ENCODE measurements at places on chromosomes 4 and X. TPM values are rescaled to one million over a fixed set of nuclear protein-coding genes. Genes with fewer than 3 reads are reported as not detected.

- H3K36me3 ChIP-seq: no peaks in the 10 kb centered on the region
- H3K27me3 ChIP-seq: no peaks in the 10 kb centered on the region
- peak; percentile 33 for DNase-seq
- no peak overlapping the region for H3K4me3 ChIP-seq
- no peak overlapping the region for H3K27ac ChIP-seq
Observed at GRCh38 chr4:915595-915994, 16.5 kb downstream of the GAK start.

DNA sequence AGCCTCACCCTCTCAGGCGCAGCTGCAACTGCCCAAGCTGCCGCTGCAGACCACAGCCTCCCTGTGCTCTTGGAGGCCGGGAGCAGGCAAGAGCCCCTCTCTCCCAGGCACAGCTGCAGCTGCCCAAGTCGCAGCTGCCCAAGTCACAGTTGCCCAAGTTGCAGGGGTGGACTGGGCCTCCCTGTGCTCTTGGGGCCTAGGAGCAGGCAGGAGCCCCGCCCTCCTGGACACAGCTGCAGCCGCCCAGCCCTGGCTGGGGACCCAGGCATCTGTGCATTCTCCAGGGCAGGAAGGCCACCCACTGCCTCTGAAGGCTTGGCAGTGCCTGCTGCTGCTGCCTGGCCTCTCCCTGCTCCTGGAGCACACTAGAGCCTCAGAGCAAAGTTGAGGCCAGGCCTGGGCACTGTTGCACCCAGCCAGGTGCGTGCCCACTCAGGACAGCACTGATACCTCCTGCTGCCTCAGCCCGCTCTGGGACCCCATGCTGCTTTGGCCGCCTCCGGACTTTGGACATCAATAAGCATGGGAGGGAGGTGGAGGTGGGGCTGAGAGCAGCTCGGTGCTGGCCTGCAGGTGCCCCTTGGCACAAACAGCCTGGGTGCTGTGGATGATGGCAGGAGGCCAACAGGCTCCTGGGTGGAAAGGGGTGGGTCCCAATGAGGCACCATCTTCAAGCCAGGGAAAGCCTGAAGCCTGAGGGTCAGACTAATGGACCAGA, 247.5 kb downstream of the PDGFC start:
- H3K4me3 ChIP-seq: no peak overlapping the region
- H3K36me3 ChIP-seq: no peaks in the 10 kb centered on the region
- H3K27ac ChIP-seq: no peak overlapping the region
- H3K4me1 ChIP-seq: no peaks in the 10 kb centered on the region

DNA sequence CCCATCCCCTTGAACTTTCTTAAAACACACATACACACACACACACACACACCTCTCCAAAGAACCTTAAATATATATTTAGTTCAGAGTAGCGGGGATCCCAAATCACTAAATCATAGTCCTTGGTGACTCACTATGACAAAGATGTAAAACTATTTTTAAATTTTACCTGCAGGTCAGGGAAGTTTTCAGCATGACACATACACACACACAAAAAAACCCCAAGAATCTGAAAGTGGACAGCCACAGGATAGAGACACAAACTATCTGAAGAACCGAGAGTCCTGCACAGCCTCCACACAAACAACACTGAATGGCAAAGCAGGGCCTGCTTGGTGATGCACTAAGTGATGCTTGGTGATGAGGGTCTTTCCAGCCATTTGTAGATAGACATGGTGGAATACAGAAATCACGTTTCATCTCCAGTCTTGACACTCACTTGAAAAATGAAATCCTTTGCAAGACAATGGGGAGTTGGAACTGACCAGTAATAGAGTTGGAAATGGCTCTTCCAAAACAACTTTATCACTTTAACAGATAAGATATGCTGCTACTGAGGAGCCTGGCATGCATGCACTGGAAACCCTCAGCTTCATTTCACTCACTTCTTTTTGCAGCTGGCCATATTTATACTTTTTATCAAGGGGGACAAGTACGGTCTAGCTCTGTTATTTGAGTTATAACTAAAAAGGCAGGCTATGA, 307.3 kb downstream of the RAPGEF2 start:
- H3K4me3 ChIP-seq: no peak overlapping the region
- H3K27me3 ChIP-seq: no peaks in the 10 kb centered on the region
- no peaks in the 10 kb centered on the region for H3K36me3 ChIP-seq
- H3K27ac ChIP-seq: no peak overlapping the region
- DNase-seq: no peak

DNA sequence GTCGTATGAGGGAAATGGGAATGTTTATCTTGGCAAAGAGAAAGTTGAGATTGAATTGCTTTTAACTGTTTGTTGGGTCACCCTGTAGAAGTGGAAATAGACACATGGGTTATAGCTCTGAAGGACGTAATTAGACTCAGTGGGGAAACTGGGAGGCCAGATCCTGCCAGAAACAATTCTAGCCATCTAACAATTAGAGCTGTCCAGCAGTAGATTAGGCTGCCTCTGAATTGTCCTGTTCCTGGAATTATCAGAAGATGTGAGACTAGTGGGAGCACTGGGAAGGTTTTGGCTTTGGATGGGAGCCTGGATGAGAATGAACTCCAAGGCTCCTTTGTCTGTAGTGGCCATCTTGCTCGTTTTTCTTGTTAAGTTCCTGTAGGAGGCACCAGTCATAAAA, 61.9 kb upstream of the IGFBP7 start:
- no peak overlapping the region for H3K4me3 ChIP-seq
- DNase-seq: no peak
- no peaks in the 10 kb centered on the region for H3K27me3 ChIP-seq
- no peak overlapping the region for H3K27ac ChIP-seq
- no peaks in the 10 kb centered on the region for H3K4me1 ChIP-seq

LANCL3 gene
- total RNA-seq: not detected

- no peak for DNase-seq
- no peaks in the 10 kb centered on the region for H3K27me3 ChIP-seq
- H3K4me3 ChIP-seq: no peak overlapping the region
Observed at GRCh38 chr4:9804918-9805317, 23.5 kb downstream of the DRD5 start.

TMEM255A gene
- total RNA-seq: 0.25 TPM

DNA sequence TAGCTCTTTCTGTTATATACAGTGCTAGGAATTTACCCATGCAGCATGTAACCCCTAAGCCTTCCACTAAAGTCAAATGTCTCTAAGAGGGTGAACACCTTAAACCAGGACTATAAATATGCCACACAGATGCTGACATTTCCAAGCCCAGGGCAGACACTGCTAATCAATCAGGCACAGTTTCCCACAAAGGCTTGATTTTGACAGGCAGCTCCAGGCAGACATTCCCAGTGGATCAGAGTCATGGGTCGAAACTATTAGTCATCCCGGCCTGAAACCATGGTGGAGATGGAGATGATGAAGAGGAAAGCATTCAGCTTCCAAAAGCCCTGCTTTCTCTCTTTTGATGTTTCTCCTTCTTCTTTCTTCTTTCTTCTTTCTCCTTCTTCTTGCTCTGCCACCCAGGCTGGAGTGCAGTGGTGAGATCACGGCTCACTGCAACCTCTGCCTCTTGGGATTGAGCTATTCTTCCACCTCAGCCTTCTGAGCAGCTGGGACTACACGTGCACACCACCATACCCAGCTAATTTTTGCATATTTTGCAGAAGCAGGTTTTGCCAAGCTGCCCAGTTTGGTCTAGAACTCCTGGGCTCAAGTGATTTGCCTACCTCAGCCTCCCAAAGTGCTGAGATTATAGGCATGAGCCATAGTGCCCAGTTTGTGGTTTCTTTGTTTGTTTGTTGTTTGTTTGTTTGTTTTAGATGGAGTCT, 21.0 kb upstream of the SORCS2 start:
- no peak for DNase-seq
- no peaks in the 10 kb centered on the region for H3K36me3 ChIP-seq
- H3K4me1 ChIP-seq: no peaks in the 10 kb centered on the region
- H3K27ac ChIP-seq: no peak overlapping the region
- no peaks in the 10 kb centered on the region for H3K27me3 ChIP-seq
- no peak overlapping the region for H3K4me3 ChIP-seq

DNA sequence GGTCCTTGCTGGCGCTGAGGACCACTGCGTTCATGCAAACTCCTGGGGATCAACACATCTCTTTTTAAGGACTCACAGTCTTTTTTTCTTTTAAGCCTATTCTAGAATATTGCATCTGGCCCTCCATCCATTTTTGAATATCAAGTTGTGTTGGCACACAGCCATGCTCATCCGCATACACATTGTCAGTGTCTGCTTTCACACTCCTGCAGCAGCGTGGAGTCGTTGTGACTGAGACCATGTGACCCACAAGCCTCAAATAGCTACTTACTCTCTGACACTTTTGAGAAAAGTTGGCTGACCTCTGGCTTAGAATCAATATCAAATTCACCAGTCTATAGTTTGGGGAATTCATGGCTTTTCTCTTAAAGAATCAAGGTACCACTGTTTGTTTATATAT, 191.8 kb upstream of the S100G start:
- no peak overlapping the region for H3K27ac ChIP-seq
- H3K27me3 ChIP-seq: no peaks in the 10 kb centered on the region

GRCh38 chr4:180538384-180539057, 1704.7 kb upstream of the TENM3 start:
- no peak for DNase-seq
- no peaks in the 10 kb centered on the region for H3K4me1 ChIP-seq
- H3K27me3 ChIP-seq: no peaks in the 10 kb centered on the region
- no peak overlapping the region for H3K4me3 ChIP-seq

DNA sequence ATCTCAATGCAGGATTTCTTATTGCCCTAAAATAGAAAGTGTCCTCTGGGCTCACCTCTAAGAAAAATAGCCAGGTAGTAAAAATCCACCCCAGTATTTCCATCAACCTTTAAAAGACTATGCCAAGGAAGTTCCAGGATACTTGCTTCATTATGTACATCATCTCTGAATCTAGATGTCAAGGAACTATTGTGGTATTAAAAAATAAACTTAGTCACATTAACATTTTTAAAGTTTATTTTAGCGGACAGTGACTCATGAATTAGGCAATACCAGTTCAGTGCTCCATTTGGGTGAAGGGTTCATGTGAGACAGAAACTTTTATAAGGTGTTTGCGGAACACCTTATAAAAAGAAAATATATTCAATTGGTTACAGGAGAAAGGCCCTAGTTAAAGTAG, 209.2 kb downstream of the ADAM29 start:
- no peak overlapping the region for H3K4me3 ChIP-seq
- H3K27me3 ChIP-seq: no peaks in the 10 kb centered on the region
- DNase-seq: no peak
- H3K36me3 ChIP-seq: no peaks in the 10 kb centered on the region
- H3K27ac ChIP-seq: no peak overlapping the region

COL4A5 gene
- total RNA-seq: 0.65 TPM

SPATA4 gene
- total RNA-seq: not detected

- no peaks in the 10 kb centered on the region for H3K4me1 ChIP-seq
- H3K27me3 ChIP-seq: no peaks in the 10 kb centered on the region
Observed at GRCh38 chr4:175946472-175947116, 119.0 kb upstream of the WDR17 start.

DCAF8L1 gene
- not detected for total RNA-seq

- no peak for DNase-seq
- no peaks in the 10 kb centered on the region for H3K4me1 ChIP-seq
- no peak overlapping the region for H3K27ac ChIP-seq
- H3K36me3 ChIP-seq: no peaks in the 10 kb centered on the region
Observed at GRCh38 chr4:89482251-89482650, 174.7 kb upstream of the GPRIN3 start.

- DNase-seq: no peak
- no peaks in the 10 kb centered on the region for H3K27me3 ChIP-seq
- H3K36me3 ChIP-seq: no peaks in the 10 kb centered on the region
- H3K4me3 ChIP-seq: no peak overlapping the region
Observed at GRCh38 chr4:69984030-69984443, 11.7 kb upstream of the STATH start.

DNA sequence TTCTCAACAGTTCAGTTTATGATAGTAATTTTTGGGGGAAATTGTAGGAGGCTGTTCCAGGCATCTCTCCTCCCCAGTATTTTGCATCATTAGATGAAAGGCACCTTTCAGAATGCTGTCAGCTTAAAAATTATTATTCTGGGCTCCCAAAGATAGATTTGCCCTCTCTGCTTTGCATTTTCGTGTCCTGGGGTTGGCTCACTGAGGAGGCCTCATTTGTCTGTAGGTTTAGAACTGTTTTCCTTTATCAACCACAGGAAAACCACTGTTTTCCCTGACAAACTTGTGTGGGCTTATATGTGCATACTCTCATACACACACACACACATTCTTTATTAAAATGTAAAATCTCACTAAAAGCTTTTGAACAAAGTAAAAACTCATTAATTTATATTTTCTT, 197.2 kb upstream of the VCX3A start:
- no peaks in the 10 kb centered on the region for H3K4me1 ChIP-seq
- H3K27me3 ChIP-seq: no peaks in the 10 kb centered on the region
- H3K36me3 ChIP-seq: no peaks in the 10 kb centered on the region
- DNase-seq: no peak
- no peak overlapping the region for H3K27ac ChIP-seq
- no peak overlapping the region for H3K4me3 ChIP-seq

DNA sequence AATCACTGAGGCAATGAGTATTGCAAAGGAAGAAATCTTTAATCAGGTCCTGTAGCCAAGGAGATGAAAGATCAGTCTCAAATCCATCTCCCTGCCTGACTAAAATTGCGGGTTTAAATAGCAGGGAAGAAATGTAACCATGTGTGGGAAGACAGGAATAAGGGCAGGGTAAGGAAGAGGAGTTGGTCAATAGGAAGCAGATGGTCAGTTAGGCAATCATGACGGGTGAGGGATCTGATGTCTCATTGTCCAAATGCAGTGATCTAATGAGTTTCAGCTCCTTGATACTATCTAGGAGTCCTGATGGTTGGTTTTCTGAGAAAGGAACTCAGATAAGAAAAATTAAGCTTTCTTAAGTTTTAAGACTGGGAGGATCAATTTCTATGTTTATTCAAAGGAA, 200.8 kb downstream of the SPATA18 start:
- H3K27me3 ChIP-seq: no peaks in the 10 kb centered on the region
- H3K4me1 ChIP-seq: no peaks in the 10 kb centered on the region
- no peak overlapping the region for H3K4me3 ChIP-seq
- H3K27ac ChIP-seq: no peak overlapping the region

- no peaks in the 10 kb centered on the region for H3K27me3 ChIP-seq
- DNase-seq: no peak
- no peaks in the 10 kb centered on the region for H3K4me1 ChIP-seq
- no peak overlapping the region for H3K27ac ChIP-seq
- H3K4me3 ChIP-seq: no peak overlapping the region
Observed at GRCh38 chrX:123626962-123627361, 105.9 kb downstream of the THOC2 start.

LDB2 gene
- 26.6 TPM for total RNA-seq

GRCh38 chrX:115367455-115367854, 77.9 kb downstream of the LUZP4 start:
- no peak for DNase-seq
- H3K4me3 ChIP-seq: no peak overlapping the region
- no peaks in the 10 kb centered on the region for H3K27me3 ChIP-seq
- no peaks in the 10 kb centered on the region for H3K36me3 ChIP-seq
- H3K27ac ChIP-seq: no peak overlapping the region

PPP1R3F gene
- 2.4 TPM for total RNA-seq

- H3K4me1 ChIP-seq: no peaks in the 10 kb centered on the region
- H3K27ac ChIP-seq: no peak overlapping the region
- H3K4me3 ChIP-seq: no peak overlapping the region
Observed at GRCh38 chr4:74054483-74055047, 16.1 kb upstream of the CXCL3 start.

GRCh38 chrX:131067846-131068745, 9.9 kb downstream of the ARHGAP36 start:
- H3K27me3 ChIP-seq: no peaks in the 10 kb centered on the region
- no peaks in the 10 kb centered on the region for H3K4me1 ChIP-seq
- H3K27ac ChIP-seq: no peak overlapping the region
- H3K36me3 ChIP-seq: no peaks in the 10 kb centered on the region
- DNase-seq: no peak

GRCh38 chr4:149113804-149114430, 671.7 kb upstream of the NR3C2 start:
- no peaks in the 10 kb centered on the region for H3K4me1 ChIP-seq
- H3K4me3 ChIP-seq: no peak overlapping the region
- DNase-seq: no peak
- no peaks in the 10 kb centered on the region for H3K36me3 ChIP-seq
- H3K27ac ChIP-seq: no peak overlapping the region
- H3K27me3 ChIP-seq: no peaks in the 10 kb centered on the region

Data from right lobe of liver (tissue), 6 donors.